ENCODE measurements at places on chromosomes 7 and 10.

GRCh38 chr7:2436341-2437104 is 33.1 kb downstream of the CHST12 start:
- DNase-seq, result no peak

DNA sequence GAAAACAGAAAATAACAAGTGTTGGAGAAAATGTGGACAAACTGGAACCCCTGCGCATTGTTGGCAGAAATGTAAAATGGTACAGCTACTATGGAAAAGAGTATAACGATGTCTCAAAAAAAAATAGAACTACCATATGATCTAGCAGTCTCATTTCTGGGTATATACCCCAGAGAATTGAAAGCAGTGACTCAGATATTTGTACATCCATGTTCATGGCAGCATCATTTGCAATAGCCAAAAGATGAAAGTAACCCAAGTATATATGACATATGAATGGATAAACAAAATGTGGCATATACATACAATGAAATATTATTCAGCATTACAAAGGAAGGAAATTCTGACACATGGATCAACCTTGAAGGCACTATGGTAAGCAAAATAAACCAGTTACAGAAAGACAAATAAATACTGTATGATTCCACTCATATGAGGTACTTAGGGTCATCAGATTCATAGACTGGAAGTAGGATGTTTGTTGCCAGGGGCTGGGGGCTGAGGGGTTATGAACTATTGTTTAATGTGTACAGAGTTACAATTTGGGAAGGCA is 4.9 kb downstream of the NRCAM start:
- no peak for DNase-seq

- no peak for DNase-seq
Measured at GRCh38 chr10:116766241-116766827, 24.0 kb upstream of the HSPA12A start.

DNA sequence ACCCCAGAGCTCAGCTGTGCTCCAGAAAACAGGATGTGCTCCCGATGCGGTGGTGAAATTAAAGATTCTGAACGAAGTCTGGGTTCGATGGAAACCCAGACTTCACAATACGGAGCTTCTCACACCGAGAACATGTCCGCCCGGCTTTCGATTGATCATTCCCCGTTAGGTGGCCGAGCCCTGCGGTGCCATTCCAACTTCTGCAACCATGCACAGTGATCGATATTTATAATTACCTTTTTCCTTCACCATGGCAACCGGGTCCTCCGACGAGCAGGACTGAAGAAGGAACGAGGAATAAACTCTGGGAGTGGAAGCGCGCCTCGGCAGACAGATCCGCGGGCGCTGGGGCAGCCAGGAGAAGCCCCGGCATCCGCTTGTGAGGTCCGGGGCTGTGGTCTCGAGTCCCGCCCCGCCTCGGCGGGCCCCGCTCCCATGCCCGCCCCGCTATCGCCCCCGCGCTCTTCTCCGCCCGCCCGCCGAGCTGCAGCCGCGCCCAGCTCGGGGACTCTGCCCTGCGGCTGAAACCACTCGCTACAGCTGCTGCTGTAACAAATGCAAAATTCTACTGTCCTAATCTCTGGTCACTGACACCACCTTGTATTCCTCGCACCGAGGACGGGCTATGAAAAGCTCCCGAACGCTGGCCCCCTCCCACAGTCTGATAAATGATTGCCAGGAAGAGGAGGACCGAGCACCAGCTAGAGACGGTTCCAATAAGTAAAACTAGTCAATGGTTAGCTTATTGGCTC is 26.2 kb downstream of the ABLIM1 start:
- no peak for DNase-seq

DNA sequence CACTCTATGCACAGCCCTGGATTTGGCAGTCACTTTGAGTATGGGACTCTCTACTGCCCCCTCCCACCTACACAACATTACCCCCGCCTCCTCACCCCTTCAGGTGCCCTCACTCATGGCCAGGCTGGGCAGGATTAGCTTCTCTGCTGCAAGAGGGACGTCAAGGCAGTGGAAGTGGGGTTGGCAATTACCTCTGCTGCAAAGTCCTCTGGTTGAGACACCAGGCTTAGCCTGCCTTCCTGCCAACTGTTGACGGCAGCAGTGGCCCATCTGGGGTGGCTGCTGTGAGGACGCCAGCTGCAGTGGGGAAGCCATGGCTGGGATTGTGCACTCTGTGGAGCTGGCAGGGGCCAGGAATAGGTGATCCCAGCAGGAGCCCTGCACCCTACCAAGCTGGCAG is 26.7 kb downstream of the SVIL start:
- DNase-seq, result no peak

DNA sequence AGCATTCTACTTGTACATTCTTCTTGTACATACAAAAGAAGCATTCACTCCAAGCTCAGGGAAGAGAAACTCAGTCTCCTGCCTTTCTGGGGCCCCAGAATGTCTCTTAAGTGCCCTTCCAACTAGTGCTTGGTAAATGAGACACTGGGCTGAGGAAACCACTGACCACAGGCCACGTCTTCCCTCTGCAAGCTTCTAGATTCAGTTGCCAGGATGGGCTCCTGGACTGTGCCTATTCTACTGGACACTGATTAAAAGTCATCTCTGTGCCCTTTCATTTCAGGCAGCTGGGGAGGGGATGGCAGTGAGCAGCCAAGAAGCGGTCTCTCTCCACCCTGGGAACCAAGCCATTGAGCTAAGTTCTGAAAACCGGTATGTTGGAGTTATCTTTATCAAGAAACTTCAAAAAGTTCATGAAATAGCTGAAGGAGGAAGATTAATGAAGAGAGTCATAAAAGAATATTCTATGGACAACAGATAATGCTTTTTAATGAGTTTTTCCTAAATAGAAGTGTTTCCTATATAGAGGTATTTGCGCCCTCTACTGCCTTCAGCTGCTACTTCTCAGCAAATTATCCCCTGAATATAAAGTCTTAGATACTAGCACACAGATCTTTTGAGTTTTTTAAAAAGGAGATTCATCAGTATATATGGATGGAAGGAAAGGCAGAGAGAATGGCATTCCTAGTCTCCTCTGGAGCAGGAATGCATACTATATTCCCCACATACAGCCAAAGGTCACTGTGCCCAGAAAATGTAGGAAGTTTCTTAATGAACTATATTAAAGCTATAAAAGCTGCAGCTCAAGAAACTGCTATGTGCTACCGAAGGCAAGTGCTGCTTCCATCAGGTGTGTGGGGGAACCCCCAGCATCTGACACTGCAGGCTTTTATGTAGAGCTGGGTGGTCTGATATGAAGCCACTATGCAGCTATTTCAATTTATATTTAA is 8.4 kb upstream of the IFIT1B start:
- no peak for DNase-seq

DNA sequence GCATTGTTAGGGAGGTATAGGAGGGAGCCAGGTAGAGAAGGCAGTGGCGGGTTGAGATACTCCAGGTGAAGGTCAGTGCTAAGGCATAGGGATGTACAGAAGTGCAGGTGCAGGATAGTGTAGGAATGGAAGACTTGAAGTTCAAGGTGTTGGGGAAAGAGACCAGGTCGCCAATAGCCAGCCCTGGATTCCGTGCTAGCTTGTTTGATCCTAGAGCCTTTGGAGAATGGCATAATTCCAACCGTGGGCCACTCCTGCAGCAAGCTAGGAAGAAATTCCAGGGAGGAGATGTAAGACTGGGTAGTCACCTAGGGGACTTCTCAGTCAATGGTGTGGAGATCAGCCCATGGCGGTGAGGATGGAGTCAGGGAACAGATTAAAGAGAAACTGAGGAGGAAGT is 272.7 kb downstream of the RPS24 start:
- no peak for DNase-seq

- no peak for DNase-seq
Measured at GRCh38 chr10:50622706-50623662, 772 bp downstream of the SGMS1 start.

- no peak for DNase-seq
Measured at GRCh38 chr7:105016068-105016708, 2.2 kb downstream of the KMT2E start.

DNA sequence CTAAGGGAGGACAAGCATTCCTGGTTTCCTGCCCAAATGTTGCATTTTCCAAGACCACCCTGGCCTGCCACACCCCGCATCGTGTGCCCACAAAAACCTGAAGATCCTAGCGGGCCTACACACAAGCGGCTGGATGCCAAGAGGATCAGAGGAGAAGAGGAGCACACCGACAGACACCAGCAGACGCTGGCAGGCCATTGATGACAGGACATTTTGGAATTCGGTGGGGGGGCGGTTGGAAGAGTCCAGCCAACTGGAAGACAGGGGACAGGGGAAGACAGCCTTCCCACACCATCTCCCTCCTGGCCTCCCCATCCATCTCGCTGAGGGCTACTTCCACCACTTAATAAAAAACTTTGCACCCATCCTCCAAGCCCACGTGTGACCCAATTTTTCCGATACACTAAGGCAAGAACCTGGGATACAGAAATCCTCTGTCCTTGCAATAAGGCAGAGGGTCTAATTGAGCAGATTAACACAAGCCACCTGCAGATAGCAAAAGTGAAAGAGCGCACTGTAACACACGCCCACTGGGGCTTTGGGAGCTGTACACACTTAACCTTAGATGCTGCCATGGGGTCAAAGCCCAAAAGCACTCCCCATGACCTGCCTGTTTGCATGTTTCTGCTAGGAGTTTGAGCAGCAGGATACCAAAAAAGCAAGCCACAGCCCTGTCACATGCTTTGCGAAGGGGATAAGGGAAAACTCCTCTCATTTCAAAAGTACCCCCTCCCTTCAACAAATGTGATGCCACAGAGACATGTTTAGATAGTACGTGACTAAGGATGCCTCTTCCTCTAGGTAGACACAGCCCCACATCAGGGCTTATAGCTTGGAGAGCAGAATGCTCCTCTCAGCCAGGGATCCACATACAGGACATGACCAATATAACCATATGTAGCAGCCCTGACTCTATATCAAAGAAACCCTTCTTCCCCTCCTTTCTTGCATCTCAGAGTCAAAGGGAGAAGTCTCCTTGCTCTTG is 13.4 kb upstream of the SMNDC1 start:
- DNase-seq, result no peak

DNA sequence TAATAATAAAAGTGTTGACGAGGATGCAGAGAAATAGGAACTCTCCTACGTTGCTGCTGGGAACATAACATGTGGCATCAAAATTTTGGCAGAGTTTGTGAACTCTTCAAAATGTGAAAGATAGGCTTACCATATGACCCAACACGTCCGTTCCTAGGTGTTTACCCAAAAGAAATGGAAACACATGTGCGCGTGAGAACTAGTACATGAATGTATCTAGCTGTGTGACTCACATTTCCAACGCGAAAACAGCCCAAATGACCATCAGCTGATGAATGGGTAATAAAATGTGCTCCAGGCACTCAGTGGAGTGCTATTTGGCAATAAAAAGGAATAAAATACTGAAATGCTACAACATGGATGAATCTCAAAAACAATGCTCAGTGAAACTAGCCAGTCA is 10.4 kb upstream of the ELFN1 start:
- no peak for DNase-seq

DNA sequence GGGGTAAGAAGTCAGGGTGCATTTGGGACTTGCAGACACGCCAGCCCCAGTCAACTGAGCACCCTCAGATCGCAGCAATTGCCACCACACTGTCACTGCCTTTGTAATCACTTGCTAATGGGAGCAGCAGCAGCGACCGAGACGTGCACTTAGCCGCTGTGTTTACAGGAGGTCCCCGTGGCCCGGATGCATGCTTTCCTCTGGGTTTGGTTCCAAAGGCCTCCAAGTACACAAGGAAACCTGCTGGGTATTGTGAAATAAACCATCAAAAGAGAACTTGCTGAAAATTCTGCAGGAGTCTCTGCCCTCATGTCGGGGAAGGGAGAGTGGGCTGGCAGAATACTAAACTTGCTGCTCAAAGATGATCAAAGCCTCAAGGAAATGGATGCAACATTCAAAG is 341.7 kb downstream of the DNAJB6 start:
- no peak for DNase-seq

GRCh38 chr7:75704928-75705327 is 33.8 kb downstream of the HIP1 start:
- DNase-seq, result no peak

DNA sequence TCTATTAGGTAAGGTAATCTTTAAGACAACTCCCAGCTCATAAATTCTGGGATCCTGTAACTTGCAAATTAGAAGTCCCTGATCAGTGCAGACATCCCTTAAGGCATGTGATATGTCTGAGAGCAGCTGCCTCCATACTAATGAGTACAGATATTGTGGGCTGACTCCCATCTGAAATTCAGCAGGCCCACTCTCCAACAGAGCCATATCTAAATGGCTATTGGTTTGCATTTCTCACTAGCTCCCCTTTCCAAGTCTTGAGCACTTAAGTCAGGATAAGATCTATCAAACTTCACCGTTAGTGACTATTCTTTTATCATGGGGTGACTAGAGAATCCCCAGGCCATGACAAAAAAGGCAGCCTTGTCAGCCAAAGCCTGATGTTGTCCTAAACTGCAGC is 785.4 kb downstream of the IPMK start:
- DNase-seq, result no peak

DNA sequence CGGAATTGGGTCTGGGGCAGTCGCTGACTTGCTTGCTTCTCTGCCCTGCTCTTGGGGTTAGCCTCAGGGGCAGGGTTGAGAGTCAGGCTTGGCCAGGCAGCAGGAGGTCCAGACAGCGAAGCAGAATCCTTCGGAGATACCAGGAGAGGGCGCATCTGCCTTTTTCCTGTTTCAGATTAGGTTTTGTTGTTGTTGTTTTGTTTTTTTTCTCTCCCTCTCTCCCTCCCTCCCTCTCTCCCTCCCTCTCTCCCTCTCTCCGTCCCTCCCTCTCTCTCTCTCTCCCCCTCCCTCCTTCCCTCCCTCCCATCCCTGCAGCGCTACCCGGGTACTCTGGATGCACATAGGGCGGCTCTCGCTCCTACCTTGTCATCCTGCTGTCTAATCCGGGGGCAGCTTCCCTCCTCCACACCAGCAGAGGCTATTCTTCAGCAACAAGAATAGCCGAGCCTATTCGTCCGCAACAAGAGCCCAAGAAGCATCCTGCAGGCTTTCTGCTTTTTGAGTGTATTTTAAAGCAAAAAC is 758 bp upstream of the OPTN start:
- no peak for DNase-seq

- DNase-seq, result no peak
Measured at GRCh38 chr10:112481602-112482001, 34.6 kb downstream of the VTI1A start.

DNA sequence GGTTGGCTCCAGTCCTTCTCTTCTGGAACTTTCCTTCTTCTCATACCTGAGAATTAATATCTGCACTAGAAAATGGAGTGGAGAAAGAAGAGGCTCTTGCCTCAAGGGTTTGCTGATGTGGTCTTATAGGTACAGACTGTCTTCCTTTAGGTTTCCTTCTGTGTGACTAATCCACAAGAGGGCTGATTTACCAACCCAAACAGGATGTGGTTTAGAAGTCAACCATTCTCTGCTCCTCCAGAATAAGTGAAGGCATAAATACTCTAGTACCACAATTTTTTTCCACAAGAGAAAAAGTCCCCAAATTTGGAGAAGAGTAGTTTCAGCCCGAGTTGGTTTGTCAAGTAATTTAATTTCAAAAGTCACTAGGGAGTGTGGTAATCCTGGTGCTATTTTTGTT is 85.8 kb downstream of the NRP1 start:
- DNase-seq, result no peak

All from NCI-H1417 treated with DMSO at 0.1 percent for 48 hours (cell line).